ENCODE measurements at places on chromosomes 12 and 14.

DNA sequence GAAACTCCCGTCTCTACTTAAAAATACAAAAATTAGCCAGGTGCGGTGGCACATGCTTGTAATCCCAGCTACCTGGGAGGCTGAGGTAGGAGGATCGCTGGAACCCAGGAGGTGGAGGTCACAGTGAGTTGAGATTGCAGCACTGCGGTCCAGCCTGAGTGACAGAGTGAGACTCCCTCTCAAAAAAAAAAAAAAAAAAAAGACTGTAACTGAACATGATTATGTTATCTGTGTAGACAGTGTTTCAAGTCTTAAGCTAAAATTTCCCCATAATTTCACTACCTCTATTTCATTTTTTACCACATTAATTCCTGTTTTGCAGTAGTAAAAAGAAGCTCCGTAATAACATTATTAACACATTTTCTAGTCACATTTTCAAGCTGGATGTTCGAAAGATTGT is 5.4 kb downstream of the PLBD1 start:
- DNase-seq, result no peak

GRCh38 chr14:99266181-99267178 is 5.5 kb downstream of the BCL11B start:
- peak; percentile 90 for DNase-seq

DNA sequence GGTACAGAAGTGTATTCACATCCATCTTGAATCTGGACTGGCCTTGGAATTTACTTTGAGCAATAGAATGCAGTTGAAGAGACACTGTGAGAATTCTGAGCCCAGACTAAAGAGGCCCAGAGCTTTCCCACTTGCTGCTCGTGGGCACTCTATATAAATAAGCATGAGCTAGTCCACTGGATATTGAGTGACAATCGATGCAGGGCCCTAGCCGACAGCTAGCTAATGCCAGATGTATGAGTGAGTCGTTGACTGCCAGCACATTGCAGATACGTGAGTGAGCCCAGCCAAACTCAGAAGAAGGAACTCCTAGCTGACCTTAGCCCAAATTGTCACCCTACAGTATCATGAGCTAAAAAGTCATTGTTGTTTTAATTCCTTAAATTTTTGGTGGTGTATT is 24.9 kb downstream of the NAV3 start:
- no peak for DNase-seq

- DNase-seq, result no peak
Observed at GRCh38 chr12:62763861-62764645, 170.9 kb downstream of the PPM1H start.

DNA sequence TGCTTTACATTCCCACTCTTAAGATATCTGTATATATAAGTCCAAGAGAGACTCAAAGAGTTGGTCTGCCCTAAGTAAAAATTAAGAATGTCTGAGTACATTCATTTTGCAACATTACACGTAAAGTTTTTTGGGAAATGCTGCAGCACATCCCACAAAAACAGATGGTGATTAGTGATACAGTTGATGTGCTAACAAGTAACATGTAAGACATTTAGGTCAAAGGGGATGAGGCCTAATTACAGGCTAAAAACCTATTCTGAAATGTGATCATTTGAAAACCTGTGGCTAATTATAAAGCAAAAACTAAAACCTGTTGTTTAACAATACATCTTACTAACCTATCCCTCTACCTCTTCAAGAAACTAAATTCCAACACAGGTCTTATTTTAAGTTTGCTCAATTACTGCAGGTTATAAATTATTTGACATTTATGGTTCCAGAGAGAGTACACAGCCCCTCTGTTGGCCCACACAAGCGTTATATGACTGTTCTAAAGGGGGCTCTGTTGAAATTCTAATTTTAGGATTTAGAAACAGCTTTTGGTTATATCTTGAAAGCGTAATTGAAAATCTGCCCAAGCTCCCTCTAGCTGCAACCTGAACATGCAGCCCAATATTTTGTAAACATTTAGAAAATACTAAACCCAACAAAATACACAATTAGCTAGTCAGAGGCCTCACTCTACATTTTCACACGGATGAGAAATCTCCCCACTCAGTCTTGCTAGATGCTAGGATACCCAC is 42.9 kb downstream of the BRAP start:
- DNase-seq, result no peak

GRCh38 chr12:127790376-127790775 is 476.6 kb upstream of the TMEM132C start:
- DNase-seq, result no peak

DNA sequence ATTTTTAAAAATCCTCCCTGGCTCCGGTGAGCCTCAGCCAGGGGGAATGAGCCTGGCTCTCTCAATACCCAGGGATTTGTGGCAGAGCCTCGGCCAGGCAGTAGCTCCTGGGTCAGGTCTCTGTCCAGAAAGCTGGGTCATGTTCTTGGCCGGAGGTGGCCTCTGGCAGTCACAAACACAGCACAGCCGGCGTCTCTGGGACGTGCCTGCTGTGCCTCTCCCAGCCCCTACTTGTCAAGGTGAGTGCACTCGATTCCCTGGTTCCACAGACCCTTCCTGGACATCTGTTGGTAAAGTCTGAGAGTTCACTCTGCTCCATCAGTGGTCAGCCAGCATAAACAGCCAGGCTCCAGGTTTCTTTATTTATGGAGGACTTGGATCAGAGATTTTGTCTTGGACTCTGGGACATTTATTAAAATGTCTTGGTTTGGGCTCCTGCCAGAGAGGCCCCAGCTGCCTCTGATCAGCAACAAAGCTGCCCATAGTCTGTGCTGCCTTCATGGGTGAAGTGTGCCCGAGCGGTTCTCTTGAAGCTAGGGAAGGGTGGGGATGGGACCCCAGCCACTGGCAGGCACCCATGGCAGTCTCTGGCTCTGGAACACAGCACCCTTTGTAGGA is 56.7 kb downstream of the DGLUCY start:
- no peak for DNase-seq

Measured in CD4-positive, alpha-beta T cell treated with Interleukin-15 for 4 hours (primary cell).